GM12878 (cell line): ENCODE measurements at places on chromosomes 2 and 18. TPM values are rescaled to one million over a fixed set of nuclear protein-coding genes. Genes with fewer than 3 reads are reported as not detected.

The ARHGAP28 gene
- not detected in 2 replicates for total RNA-seq

- H3K4me1 ChIP-seq: peaks cover 32% of the 10 kb centered on the region
- H3K4me3 ChIP-seq: no peak overlapping the region
- peaks cover 2% of the 10 kb centered on the region; the same call in 1 of the 2 replicates for H3K36me3 ChIP-seq
These were observed 42.3 kb downstream of the ANXA4 start for GRCh38 chr2:69784228-69784627.

GRCh38 chr18:3655254-3656050, 205.5 kb downstream of the TGIF1 start:
- H3K36me3 ChIP-seq: no peaks in the 10 kb centered on the region
- peaks cover under 1% of the 10 kb centered on the region; the same call in 1 of the 2 replicates for H3K4me1 ChIP-seq
- H3K4me3 ChIP-seq: no peak overlapping the region
- no peaks in the 10 kb centered on the region for H3K27me3 ChIP-seq

The MERTK gene
- 0.37 and 1.0 TPM in 2 replicates for total RNA-seq
